ENCODE measurements at places on chromosomes 12 and 14.

GRCh38 chr14:56002342-56002741 is 115.9 kb upstream of the PELI2 start:
- DNase-seq: no peak

DNA sequence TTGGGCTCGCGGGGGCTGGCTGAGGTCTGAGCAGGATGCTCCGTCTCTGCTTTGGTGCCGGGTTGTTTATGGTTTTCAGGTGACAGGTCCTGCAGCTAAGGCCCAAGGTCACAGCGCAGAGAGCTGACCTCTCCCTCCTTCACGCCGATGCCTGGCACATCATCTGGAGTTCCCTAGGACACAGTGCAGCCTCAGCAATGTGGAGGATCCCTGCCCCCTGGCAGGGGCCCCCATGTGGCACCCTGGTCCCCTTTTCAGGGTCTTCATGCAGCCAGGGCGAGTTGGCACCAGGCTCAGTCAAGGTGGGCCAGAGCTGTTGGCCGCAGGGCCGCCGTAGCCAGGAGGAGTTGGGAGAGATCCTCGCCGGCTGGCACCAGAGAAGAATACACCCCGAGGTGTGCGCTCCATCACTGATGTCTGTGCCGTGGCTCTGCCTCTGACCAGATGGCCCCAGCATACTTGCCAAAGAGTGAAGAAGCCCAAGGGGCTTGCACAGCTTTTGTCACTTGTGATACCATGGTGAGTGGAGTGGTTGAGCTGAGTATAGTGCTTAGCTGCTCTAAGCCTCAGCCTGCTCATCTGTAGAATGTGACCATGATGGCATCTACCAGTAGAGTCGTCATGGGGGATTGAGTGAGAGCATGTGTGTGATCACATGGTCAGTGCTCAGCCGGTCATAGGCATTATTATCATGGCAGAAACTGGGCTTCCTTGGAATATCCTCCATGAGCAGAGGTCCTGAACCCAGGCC is 11.0 kb downstream of the TPCN1 start:
- DNase-seq: no peak

DNA sequence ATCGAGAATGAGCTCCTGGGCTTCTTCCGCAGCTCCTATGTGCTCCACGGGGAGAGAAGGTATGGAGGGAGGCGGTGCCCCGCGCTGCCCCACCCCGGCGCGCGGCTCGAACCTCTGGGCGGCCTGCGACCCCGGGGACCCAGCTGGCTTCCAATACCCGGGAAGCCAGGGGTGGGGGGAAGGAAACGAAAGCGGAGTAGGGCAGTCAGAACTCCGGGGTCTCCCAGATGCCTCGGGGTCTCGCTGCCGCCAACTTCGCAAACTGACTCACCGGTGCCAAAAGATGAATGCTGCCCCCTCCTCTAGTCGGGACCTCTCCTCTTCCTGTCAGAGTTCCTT is 1.3 kb downstream of the TRHDE start:
- no peak for DNase-seq

GRCh38 chr12:25207411-25207810 is 12.4 kb downstream of the ETFRF1 start:
- DNase-seq: no peak

GRCh38 chr12:16350682-16351081 is 3.2 kb downstream of the MGST1 start:
- no peak for DNase-seq

DNA sequence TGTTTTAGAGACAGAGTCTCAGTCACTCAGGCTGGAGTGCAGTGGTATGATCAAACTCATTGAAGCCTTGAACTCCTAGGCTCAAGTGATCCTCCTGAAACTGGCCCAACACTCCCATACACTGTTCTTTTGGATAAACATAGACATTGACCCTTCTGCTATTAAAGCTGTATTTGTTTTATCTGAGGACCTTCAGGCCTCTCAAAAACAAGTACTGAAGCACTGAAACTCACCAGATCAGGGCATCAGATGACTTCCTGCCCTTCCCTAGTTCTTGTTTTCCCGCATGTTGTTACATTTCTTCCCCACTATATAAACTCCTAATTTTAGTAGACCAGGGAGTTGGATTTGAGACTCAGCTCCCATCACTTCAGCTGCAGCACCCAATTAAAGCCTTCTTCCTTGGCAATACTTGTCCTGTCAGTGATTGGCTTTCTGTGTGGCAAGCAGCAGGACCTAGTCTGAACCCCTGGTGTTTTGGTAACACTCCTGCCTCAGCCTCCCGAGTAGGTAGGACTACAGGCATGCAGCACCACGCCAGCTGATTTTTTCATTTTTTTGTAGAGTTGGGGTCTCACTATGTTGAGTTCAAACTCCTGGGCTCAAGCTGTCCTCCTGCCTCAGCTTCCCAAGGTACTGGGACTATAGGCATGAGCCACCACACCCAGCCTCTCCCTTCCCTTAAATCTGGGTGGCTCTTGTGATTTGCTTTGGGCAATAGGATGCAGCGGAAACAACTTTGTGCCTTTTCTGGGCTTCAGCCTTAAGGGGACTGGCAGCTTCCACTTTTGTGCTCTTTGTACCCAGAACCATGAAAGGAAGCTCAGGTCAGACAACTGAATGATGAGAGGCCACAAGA is 12.5 kb upstream of the IFT81 start:
- no peak for DNase-seq

GRCh38 chr14:52640137-52640536 is 55.2 kb downstream of the ERO1A start:
- no peak for DNase-seq

GRCh38 chr14:71931492-71932228 is 569 bp upstream of the RGS6 start:
- DNase-seq: no peak

GRCh38 chr12:96233939-96234461 is 39.8 kb downstream of the ELK3 start:
- DNase-seq: no peak

GRCh38 chr12:14256121-14256520 is 109.4 kb upstream of the ATF7IP start:
- no peak for DNase-seq

- DNase-seq: no peak
These were observed 17.2 kb upstream of the SLC35F4 start for GRCh38 chr14:57883061-57883460.

DNA sequence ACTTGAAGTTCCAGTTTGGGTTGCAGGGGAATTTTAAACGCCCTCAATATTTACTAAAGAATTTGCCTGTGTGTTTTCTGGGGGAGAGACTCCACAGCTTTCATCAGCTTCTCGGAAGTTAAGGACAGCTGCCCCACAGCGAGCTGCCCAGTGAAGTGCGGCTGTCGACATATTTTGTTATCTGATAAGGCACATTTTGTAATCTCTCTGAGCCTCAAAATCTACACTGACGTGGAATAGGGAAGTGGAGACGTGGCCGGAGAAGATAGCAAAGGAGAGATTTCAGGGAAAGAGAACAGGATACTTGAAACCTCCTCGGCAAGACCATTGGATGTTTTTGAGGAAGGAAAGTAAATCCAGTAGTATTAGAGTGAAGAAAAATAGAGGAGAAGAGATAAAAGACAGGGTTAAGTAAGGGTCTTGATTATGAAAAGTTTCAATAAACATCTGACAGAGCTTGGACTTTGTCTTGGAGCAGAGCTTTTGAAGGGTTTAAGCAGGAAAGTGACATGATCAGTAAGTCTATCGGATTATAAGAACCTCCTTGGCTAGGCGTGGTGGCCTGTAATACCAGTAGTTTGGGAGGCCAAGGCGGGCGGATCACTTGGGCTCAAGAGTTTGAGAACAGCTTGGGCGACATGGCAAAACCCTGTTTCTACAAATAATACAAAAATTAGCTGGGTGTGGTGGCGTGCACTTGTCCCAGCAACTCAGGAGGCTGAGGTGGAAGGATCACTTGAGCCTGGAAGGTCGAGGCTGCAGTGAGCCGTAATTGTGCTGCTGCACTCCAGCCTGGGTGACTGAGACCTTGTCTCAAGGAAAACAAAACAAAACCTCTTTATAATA is 1.1 kb downstream of the POLR3B start:
- DNase-seq: no peak

DNA sequence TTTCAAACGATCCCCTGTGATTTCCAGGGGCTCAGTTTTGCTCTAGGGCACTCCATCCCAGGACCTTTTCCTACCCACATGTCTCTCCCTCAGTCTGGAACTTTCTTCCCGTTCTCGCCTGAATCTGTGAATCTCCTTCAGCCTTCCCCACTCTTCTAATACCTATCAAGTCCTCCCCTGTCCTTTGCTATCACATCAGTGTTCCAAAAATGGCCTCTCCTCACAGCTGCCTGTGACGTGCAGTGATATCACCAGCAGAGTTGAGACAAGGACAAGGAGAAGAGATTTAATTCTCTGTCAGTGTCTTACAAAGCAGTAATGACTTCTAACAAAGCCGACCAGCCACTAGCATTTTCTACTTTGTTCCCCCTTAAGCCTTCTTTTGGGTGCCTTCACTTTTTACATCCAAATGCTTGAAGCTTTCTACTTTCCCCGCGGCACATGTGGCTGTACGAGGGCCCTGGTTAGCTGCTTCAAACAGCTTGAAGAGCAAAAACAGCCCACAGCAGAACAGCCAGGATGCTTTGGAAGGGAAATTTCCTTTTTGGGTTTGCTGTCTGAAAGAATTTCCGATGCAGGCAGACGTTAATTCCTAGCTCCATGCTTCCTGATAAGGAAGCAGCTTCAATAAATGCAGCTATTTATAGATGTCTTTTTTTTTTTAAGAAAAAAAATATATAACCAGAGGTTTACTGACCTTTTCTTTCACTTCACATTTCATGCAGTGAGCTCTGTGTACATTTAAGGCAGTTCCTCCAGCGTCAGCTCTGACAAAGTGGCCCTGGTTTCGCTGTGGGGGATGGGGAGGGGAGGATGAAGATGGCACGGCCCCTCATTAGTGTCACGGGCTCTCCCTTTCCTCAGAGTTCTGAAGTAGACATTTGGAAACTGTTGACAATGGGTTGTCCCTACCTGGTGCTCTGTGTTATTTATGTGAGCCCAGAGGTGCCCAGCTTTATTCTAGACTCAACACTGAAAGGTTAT is 109.3 kb downstream of the ETV6 start:
- no peak for DNase-seq

- no peak for DNase-seq
These were observed 6.7 kb upstream of the FAM222A start for GRCh38 chr12:109706747-109707469.

DNA sequence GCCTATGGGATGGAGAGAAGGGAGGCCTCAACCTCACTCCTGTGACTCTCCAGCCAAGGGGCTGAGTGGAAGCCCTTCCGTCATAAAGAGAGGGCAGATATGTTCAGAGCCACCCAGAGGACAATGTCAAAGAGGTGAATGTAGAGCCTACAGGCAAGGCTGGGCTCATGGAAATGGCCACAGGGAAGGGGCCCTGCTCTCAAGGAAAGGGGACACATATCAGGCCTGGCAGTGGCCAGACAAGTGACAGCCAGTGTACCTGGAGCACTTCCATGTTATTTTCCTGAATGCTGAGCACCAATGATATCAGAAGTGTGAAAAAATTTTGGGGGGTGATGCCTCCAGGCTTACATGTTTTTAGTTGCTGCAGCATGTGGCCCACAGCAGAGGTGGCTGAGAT is 36.6 kb upstream of the DDX11 start:
- DNase-seq: no peak

- no peak for DNase-seq
These were observed 285.8 kb upstream of the G2E3 start for GRCh38 chr14:30272848-30273832.

GRCh38 chr14:102659797-102660196 is 67.3 kb downstream of the RCOR1 start:
- DNase-seq: no peak

- DNase-seq: no peak
These were observed 46.0 kb downstream of the SPIC start for GRCh38 chr12:101521136-101521535.

DNA sequence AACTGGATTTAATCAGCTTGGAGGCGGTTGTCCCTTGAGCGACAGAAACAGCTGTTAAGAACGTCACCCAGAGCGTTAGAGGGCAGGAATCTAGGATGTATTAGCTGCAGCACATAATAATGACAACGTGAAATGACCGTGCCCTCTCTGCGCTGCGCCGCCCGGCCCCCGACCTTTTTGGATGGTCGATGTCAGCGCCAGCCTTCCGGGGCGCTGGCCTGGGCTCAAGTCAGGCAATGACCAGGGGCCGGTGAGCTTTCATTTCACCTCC is 427 bp upstream of the TMEM120B start:
- no peak for DNase-seq

GRCh38 chr12:110705309-110705708 is 16.4 kb upstream of the HVCN1 start:
- DNase-seq: no peak

DNA sequence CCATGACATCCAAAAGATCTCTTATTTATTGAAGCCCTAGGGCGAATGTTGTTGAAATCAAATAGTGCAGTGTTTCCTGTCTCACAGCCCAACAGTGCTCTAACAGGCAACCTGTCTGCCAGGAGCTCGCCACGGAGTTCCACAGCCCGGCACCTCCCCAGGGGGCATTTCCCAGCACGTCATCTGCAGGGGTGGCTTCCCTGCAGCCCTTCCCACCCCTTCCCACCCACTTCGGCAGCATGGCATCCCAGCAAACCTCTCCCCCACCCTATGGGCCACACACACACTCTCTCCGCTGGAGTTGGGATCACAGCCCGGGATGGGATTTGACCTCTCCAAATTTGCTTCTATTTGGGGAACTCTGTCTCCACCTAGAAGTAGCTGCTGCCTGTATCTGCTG is 62.7 kb upstream of the C14orf180 start:
- DNase-seq: peak; percentile 51

- peak; percentile 88 for DNase-seq
These were observed 235 bp downstream of the RAB2B start for GRCh38 chr14:21476523-21476924.

DNA sequence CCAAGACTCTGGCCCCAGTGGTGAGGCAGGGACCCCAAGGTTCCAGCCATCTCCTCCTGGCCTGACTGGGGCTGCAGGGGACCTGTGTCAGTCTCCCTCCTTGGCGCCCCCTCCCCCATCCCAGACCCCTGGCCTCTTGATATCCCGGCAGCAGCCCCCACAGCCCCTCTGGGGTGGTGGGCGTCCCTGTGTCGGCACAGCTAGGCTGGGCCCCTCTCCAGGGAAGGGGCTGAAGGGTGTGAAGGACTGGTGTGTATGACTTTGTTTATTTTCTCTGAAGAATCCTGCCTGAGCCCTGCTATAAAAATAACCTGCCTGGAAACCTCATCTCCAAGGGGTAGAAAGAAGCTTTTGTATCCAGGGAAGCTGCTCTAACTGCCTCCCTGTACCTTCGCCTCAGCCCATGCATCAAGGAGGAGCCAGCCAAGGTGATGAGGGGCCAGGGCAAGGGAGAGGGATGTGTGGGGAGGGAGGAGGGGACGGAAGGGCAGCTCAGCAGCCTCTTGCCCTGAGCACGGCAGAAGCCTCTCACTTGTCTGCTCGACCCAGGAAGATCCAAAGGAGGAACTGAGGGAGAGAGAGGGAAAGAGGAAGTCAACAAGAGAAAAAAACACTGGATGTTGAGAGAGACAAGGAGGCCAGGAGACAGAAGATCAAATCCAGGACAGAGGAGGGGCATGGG is 25.4 kb upstream of the COL2A1 start:
- no peak for DNase-seq

GRCh38 chr14:45486599-45486998 is 233.6 kb upstream of the MIS18BP1 start:
- no peak for DNase-seq
